ENCODE measurements at places on chromosomes 3 and 15.
A peak's percentile ranks its signal among the peaks of the same experiment; 100 is the strongest.

GRCh38 chr3:114770874-114771273 is 376.2 kb downstream of the ZBTB20 start:
- DNase-seq, result no peak

DNA sequence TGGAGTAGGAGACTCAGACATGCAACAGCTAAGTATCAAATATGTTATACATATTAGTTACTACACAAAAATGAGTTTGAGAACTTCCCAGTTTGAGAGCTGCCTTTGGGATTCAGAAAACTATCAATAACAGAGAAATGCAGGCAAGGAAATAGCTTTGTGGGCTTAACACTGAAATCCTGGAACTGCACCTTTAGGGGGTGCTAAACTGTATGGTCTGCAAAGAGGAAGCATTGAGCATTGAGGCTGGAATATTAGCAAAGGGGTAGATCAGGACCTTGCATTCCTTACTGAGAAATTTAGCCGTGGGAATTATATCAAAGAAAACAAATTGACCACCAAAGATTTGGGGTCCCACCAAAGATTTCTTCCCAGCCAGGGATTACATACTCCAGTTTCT is 580.0 kb downstream of the ZNF385D start:
- no peak for DNase-seq

GRCh38 chr3:58998476-58999117 is 51.2 kb downstream of the CFAP20DC start:
- DNase-seq, result no peak

DNA sequence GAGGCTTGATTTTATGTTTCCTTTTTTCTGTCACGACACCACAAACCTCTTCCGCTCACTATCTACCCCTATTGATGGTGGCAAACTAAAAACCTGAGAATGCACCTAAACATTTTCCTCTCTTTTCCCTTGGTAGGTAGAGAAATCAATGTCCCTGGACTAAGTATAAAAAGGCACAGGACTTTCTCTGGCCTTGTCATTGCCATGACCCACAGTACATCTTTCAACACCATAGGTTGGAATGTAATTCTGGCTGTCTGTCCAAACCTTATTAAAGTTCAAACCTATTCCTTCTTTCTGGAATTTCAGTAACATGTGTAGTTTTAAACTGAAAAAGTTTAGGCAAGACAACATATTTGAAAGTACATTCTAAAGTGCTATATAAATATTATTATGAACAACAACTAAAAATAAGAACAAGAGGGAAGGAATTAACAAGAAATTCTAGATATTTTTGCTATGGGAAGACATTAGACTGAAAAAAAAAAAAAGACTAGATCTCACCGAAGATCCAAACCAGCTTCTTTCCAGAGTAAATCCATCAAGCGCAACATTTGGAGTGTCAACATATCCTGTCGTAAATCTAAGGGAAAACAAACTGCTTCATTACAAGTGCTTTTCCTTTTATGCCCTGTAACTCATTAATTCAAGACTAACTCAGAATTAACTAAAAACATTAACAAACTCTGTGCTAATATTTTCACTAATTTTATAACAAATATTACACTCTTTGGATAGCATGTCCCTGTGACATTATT is 73.1 kb downstream of the FAIM start:
- no peak for DNase-seq

GRCh38 chr3:4746241-4746958 is 232.8 kb upstream of the BHLHE40 start:
- no peak for DNase-seq

GRCh38 chr3:102410616-102411015 is 24.2 kb upstream of the ZPLD1 start:
- DNase-seq, result no peak

GRCh38 chr3:27666708-27667107 is 55.4 kb downstream of the EOMES start:
- no peak for DNase-seq

GRCh38 chr3:12005951-12006625 is 1.9 kb downstream of the SYN2 start:
- no peak for DNase-seq

DNA sequence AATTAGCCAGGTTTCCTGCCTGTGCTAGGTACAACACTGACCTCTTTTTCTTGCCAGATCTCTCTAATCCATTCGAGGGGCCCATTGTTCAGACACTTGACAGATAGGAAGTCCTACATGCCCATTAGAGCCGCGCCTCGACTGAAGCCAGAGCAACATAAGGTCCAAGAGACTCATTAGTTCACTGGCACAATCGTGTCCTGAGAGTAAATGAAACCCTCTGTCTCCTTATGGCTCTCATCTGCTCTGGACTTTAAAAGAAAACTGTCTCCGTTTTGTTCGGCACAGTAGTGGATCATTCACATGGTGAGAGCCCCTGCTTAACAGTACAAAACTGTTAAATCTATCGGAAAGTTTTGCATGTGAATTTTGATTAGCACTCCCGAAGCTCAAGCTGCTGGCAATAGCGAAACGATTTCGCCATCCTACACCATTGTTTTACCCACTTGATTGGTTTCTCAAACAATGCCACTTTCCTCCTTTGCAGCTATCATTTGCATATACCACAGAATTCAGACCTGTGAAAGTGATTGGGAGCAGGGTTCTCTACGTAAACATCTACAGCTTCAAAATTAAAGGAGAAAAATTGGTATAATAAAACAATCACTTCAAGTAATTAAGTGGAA is 19.0 kb upstream of the C15orf61 start:
- DNase-seq, result no peak

GRCh38 chr3:136120373-136121348 is 75.5 kb downstream of the MSL2 start:
- DNase-seq, result no peak

GRCh38 chr15:22257047-22258008 is 177.0 kb downstream of the OR4M2 start:
- DNase-seq, result no peak

- DNase-seq, result no peak
Observed at GRCh38 chr3:152491922-152492321, 223.2 kb downstream of the MBNL1 start.

- DNase-seq, result no peak
Observed at GRCh38 chr3:119025171-119025795, 9.4 kb downstream of the IGSF11 start.

- no peak for DNase-seq
Observed at GRCh38 chr3:35383216-35383615, 256.1 kb upstream of the ARPP21 start.

GRCh38 chr3:50459785-50460184 is 43.6 kb downstream of the CACNA2D2 start:
- DNase-seq, result no peak

- no peak for DNase-seq
Observed at GRCh38 chr15:65066635-65067316, 1.0 kb downstream of the RASL12 start.

DNA sequence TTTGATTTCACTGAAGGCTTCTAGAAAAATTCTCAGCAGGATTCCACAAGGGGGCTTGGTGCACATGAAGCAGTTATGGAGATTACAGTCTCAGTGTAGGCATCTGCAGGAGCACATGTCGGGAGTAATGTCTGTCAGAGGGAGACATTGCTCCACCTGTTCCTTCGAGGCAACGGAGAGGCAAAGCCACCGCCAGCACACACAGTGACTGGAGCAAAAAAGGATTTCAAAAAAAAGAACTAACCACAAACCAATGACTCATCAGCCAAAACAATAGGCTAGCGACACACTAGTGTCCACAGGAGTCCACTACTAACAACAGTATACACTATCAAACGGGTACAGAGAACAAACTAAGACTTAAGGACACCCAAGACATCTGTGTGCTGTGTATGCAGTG is 68.9 kb downstream of the NPTN start:
- DNase-seq, result no peak

GRCh38 chr3:167874671-167875372 is 139.3 kb downstream of the SERPINI1 start:
- no peak for DNase-seq

DNA sequence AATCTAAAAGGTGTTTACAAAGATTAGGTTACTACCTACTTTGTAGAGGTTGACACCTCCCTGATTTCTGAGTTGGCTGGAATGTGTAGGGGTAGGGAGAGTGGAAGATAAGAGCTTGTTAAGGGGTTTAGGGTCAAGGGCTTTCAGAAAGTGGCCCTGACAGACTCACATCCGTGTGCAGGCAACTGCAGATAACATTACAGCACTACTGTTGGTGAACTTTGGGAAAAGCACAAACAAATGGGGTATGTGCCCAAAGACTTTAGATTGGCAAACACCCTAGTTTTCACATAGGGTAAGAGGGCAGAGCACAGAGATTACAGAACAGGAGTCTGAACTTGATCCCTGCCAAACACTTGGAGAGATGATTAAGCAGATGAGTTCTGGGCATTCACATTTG is 375.7 kb downstream of the EPHB1 start:
- no peak for DNase-seq

GRCh38 chr3:138404121-138404520 is 30.3 kb upstream of the ESYT3 start:
- no peak for DNase-seq

- DNase-seq, result no peak
Observed at GRCh38 chr3:23319366-23320312, 116.5 kb downstream of the UBE2E2 start.

GRCh38 chr3:109114746-109115145 is 3.2 kb downstream of the MORC1 start:
- DNase-seq, result no peak

- DNase-seq, result no peak
Observed at GRCh38 chr15:45891766-45892165, 256.9 kb downstream of the SQOR start.

- no peak for DNase-seq
Observed at GRCh38 chr3:120848503-120848902, 59.5 kb upstream of the STXBP5L start.

GRCh38 chr3:28117598-28117997 is 123.8 kb upstream of the CMC1 start:
- no peak for DNase-seq

DNA sequence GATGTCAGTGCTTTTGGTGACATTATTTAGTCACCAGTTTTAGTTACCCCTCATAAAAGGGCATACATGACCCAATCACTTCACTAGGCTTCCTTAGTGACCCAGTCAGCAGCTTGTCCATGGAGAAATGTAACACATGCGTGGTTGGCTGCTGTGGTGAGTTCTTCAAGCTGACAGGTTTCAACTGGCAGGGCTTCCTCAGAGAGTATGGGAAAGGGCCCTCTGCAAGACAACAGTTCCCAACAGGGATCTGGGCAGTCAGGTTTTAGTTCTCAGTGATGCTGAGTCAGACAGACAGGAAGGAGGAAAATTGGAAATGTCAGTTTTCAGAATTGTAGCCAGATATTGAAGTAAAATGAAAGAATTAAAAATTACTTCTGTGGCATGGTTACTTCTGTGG is 282.5 kb downstream of the TBL1XR1 start:
- no peak for DNase-seq

GRCh38 chr3:197907196-197907595 is 42.8 kb upstream of the RPL35A start:
- no peak for DNase-seq

GRCh38 chr3:37922721-37923568 is 61.3 kb downstream of the CTDSPL start:
- no peak for DNase-seq

DNA sequence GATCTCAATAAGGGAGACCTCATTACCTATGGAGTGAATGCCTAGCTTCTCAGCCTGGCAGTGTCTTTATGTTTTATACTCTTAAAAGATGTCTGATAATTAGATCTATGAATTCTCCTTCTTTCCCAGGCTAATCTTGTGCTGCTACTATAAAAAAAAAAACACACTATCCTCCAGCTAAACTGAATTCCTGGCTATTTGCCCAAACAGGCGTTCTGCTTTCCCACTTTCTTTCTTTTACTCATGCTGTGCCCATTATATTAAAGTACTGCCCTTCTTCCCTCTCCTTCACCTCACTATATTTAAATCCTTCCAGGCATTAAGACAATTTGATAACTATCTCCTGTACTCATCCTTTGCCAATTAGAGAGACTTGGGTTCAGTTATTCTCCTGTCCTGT is 1134.9 kb downstream of the ROBO2 start:
- DNase-seq, result no peak

DNA sequence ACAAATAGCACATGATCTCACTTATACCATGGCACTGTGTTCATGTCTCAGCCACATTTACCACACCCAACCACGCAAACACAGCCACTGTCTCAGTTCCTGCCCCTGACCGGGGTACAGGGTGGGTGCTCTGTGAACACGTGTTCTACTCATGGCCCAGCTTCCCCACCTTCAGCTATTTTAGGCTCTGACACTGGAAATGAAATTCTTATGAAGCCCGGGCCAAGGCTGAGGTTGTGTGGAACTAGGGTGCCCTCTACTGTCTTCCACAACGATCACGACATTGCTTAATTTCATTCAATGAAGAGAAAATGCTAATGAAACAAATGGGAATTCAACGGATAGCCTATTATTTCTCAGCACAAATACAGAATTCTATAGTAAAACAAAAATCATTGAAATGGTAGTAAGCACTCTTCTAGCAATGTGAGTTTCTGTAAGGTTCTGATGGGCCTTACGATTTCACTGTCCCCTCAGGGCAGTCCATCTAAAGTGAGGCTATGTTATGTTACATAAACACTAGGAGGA is 2.1 kb upstream of the GABRA5 start:
- DNase-seq, result no peak

- DNase-seq, result peak; percentile 13
Observed at GRCh38 chr15:77027111-77027696, 32.3 kb downstream of the PSTPIP1 start.

DNA sequence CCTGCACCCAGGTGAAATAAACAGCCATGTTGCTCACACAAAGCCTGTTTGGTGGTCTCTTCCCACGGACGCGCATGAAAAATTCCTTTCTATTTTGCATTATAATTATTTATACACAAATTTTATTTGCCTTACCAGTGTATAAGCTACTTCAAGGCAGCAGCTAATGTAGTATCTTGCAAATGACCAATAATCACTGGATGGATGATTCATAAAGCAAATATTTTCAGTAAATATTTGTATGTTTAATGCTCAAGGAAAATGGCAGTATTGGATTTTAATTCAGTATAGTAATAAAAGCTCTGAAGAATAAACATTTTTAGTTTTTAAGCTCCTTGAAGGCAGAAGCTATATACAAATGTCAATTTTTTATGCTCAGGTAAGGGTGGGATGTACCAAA is 158.7 kb upstream of the NANOGP8 start:
- no peak for DNase-seq

GRCh38 chr15:27220199-27220598 is 249.2 kb downstream of the GABRG3 start:
- DNase-seq, result no peak

GRCh38 chr15:57732526-57733331 is 26.2 kb downstream of the POLR2M start:
- no peak for DNase-seq

DNA sequence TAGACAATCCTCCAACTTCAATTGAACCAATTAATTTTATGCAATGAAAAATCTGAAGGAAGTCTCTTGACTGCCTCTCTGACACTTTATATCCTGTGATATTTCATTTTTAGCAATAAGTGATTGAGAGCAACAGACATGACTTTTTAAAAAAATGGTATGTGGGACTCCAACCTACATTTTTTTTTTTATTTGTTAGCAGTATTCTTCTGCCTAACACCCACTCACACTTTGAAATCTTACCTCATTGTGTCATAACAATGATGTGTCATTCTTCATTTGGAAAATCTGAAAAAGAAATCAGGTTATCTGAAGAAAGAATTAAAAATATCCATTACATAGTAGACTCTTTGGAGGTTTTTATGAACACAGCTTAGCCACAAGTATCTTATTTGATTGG is 541.3 kb upstream of the KCNMB2 start:
- no peak for DNase-seq

GRCh38 chr3:115999001-115999585 is 375.8 kb downstream of the GAP43 start:
- no peak for DNase-seq
